ENCODE measurements at places on chromosomes 7 and 10.
A peak's percentile ranks its signal among the peaks of the same experiment; 100 is the strongest.

DNA sequence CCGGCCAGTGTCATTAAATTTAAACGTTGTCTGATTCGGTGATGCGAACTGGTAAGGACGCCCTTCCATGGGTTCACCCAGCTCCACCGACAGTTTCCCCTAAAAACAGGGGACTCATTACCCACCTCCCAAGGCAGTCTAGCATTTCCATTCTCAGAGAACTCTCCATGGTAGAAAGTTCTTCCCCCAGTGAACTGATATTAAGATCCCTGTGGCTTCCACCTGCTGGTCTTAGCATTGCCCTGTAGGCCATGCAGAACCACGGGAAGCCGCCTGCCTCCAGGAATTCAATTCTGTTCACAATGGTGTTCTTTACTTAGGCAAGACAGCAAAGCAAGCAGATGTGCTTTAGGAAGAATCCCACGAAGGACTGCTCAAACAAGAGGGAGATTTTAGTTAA, 128.9 kb upstream of the NANOS1 start:
- no peak for DNase-seq

GRCh38 chr7:115679976-115680375, 350.6 kb downstream of the TFEC start:
- peak; percentile 24 for DNase-seq

GRCh38 chr7:151743481-151743983, 133.4 kb downstream of the PRKAG2 start:
- DNase-seq: no peak

GRCh38 chr10:127896590-127896989, 3.8 kb upstream of the CLRN3 start:
- no peak for DNase-seq

- no peak for DNase-seq
Measured at GRCh38 chr7:3493499-3493898, 192.4 kb downstream of the SDK1 start.

DNA sequence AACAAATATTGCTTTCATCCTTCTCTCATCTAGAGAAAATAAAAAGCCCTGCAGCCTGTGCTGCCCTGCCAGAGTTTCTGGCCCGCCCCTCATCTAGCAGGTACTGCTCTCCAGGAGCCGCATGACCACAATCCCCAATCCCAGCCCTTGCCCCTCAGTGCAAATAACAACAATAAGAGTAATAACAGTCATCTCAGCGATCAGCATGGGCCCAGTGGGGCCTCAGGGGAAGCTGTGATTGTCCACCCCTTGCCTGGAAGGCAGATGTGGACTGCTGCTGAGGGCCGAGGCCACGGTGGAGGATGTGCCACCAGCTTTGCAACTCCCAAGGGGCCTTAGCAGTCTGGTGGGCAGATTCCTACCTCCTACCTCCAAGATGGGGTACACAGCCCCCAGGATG, 106.1 kb downstream of the CDH23 start:
- no peak for DNase-seq

GRCh38 chr7:77727936-77728701, 31.9 kb downstream of the RSBN1L start:
- DNase-seq: peak; percentile 43

GRCh38 chr10:129322933-129323820, 143.9 kb upstream of the MGMT start:
- DNase-seq: no peak

DNA sequence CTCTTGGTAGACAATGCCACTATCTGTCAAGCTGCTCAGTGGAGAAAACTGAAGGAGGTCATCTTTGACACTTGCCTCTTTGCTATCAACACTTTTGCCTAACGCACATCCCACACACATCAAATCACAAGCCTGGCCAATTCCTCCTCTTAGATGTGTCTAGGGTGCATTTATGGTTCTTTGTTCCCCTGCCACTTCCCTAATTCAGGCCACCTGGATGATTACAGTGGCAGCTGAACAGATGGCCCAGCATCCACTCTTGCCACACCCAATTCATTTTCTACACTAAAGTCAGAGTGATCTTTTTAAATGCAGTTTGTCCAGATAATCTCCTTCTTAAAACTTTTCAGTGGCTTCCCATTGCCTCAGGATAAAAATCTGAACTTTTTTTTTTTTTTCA, 58.6 kb downstream of the LAMB4 start:
- no peak for DNase-seq

DNA sequence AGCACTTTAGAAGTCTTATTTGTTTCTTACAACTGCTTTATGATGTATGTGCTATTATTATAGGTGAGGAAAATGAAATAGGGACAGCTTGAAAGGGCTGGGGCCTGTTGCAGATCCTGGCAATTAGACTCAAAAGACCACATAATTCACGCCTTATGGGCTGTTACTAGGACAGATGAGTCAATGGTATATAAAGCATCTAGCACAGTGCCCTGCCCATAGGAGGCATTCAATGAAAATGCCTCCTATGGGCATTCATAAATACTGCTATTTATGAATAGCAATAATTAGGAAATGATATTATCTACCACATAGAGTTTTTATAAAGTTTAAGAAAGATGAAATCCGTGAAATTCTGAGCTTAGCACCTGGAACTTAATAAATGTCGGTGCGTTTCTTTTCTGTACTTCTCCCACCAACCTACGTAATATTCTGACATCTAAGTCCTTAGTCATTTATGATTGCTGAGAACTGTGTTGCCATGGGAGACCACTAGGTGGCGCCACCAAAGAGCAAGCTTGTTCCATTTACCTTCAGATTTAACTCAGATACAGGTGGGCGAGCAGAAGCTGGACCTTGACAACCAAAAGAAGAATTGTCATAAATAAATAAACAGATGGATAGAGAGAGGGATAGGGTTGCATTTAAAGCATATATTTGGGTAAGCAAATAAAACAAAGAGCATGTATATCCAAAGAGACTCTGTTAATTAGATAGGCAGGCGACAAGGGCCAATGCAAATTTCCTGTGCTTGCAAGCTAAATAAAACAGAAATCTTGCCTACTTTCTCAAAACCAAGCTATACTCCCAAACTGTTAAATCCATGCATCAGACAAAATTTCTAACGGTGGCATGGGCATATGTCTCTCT, 699.9 kb downstream of the INHBA start:
- DNase-seq: no peak

DNA sequence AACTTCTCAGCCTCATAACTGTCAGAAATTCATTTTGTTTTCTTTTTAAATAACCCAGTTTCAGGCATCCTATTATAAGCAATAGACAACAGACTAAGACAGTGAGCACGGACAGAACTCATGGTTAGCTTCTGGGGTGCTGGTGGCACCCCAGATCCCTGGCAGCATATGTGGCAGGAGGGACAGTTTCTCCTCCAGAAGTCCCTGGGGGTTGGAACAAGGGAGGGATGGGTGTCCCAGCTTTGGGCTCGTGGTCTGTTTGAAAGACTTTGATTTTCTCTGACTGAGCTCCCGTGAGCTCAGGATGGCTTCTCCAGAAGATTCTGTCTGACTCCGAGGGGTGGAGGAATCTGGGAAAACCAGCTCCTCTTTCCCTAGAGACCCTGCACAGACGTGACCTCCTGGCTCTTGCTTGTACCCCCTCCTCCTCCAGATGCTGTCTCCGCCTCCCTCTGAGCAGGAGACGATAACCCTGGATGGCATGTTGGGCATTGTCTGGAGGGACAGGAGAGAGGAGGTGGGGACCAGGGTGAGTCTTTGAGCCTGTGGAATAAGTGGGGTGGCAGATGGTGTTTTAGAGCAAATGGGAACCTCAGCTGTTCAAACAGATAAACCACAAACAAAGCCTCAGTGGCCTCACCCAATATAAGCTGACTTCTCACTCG, 421.1 kb downstream of the GLRX3 start:
- DNase-seq: no peak

- no peak for DNase-seq
Measured at GRCh38 chr7:3585826-3586225, 284.8 kb downstream of the SDK1 start.

DNA sequence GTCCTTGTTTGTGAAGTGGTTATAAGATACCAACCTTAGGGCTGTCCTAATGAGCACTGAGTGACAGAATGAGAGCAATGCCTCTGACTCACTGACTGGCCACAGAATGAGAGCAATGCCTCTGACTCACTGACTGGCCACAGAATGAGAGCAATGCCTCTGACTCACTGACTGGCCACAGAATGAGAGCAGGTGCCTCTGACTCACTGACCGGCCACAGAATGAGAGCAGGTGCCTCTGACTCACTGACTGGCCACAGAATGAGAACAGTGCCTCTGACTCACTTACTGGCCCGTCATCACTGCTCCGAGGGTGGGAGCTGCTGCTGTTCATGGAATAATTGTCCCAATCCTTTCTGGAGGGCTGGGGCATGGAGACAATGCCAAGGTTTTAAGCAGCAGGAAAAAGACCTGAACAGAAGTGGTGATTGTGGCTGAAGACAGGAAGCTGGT, 265.2 kb upstream of the PPP2R2D start:
- no peak for DNase-seq

GRCh38 chr10:130189608-130190054, 53.4 kb downstream of the GLRX3 start:
- DNase-seq: no peak

DNA sequence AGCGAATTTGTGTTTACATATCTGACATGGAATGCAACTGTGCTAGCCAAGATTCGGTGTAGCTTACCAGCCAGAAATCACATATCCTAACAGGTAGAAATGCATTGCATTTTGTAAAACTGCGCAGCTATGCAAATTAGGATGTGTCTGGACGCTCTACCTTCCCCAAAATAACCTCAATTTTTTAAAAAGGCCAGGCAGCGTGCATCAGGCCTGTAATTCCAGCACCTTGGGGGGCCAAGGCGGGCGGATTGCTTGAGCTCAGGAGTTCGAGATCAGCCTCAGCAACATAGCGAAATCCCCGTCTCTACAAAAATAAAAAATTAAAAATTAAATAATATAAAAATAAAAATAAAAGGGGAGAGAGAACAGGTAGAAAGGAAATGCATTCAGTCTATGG, 305.0 kb downstream of the TYW1 start:
- no peak for DNase-seq

DNA sequence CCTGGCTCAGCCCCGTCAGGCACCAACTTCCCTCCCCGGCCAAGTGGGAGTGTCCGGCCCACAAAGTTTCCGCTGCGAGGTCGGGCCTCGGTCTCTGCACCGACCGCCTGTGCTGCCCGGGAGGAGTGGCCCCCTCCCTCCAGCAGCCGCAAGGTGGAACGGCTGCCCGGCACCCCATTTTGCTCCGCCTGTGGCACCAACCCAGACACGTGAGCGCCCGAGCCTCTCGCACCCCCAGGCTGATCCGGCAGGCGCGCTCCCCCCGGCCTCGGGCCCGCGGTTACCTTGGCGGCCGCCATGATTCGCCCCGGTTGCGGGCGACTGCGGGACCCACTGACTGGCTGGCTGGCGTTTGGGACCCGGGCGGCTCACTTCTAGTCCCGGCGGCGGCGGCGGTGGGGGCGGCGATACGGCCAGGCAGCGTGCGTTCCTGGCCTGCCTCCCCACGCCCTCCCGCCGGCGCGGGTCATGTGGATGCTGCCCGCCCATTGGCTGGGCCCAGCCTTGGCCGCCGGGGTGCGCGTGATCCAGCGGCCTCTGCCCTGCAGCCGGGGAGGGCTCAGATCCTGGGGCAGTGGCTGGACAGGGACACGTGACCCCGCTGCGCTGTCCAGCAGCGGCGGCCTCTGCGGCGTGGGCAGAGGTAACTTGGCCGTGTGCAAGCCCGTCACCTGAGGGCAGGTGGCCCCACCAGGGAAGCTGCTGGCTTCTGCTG, at the start of gene SLC25A13:
SLC25A13 (minus strand) TSS at position 441 of the 715 bp plus-strand sequence; CDS start at position 299, 142 bp downstream.
- peak; percentile 99 for DNase-seq

DNA sequence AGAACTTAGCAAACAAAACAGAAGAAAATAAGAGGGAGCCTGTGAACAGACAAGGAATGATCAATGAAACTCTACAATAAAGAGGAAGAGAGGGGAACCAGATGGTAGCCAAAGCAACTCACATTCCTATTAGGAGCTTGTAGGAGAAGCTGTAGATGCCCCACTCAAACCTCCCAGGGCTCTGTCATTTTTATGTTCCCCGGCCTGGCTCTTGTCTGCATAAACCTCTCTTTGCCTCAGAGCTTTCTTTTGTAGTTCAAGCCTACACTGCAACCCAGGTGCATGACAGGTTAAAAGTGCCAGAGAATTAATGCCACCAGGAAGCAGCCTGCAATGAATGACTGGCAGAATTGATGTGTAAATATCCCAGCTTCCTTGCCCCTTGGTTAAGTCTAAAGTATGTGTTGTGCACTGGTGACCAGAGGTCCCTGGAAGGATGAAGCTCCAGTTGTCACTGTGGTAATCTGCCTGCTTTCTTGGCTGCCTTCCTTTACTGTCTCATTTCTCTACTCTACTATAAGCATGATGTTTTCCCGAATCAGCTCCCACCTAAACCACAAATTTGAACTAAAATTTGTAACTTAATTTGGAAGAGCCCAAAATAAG, 40.4 kb downstream of the HDAC9 start:
- DNase-seq: no peak

- peak; percentile 53 for DNase-seq
Measured at GRCh38 chr7:149209518-149210269, 14.3 kb downstream of the ZNF282 start.

DNA sequence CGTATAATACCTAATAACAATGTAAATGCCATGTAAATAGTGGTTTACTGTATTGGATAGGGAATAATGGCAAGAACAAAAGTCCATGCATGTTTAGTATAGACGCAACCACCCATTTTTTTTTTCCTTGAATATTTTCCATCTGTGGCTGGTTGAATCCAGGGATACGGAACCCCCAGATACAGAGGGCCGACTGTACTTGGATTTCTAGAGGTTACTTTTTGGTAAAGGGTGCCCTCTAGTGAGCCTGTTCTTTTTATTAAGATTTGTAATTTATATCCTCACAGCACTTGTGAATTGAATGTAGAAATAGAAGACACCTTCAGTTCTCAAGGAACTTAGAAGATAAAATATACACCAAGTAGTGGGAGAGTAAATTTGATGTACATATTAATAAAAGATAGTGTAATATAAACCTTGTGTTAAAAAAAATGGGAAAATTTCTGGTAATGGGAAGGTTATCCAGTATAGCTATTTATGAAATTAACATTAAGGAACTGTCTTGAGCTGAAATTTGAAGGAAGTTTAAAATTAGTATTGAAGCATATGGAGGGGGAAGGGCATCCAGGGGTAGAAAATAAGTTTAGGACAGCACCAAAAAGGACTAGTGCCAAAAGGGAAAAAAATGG, 32.0 kb downstream of the EXOC6 start:
- peak; percentile 31 for DNase-seq

DNA sequence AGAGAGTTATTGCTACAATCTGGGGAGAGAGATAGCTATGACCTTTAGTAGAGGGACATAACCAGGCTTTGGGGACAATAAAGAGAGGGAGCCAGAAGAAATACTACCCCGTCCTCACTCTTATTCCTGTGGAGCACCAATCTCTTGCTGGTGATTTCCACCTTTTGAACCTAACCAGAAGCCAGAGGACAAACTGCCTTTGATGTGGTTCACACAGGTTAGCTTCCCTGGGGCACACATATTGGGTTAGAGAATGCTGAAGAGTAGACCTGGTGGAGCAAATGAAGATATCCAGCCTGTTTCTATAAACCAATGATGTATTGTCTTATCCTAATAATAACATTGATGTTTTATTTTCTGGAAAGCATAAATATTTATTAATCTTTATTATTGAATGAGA, 399.3 kb downstream of the HTR7 start:
- DNase-seq: no peak

Data from GM03348 (cell line).